ENCODE measurements at places on chromosomes 16 and 17. TPM values are rescaled to one million over a fixed set of nuclear protein-coding genes. Genes with fewer than 3 reads are reported as not detected.

GRCh38 chr16:50408001-50408561 is 39.3 kb upstream of the BRD7 start:
- DNase-seq = no peak

DNA sequence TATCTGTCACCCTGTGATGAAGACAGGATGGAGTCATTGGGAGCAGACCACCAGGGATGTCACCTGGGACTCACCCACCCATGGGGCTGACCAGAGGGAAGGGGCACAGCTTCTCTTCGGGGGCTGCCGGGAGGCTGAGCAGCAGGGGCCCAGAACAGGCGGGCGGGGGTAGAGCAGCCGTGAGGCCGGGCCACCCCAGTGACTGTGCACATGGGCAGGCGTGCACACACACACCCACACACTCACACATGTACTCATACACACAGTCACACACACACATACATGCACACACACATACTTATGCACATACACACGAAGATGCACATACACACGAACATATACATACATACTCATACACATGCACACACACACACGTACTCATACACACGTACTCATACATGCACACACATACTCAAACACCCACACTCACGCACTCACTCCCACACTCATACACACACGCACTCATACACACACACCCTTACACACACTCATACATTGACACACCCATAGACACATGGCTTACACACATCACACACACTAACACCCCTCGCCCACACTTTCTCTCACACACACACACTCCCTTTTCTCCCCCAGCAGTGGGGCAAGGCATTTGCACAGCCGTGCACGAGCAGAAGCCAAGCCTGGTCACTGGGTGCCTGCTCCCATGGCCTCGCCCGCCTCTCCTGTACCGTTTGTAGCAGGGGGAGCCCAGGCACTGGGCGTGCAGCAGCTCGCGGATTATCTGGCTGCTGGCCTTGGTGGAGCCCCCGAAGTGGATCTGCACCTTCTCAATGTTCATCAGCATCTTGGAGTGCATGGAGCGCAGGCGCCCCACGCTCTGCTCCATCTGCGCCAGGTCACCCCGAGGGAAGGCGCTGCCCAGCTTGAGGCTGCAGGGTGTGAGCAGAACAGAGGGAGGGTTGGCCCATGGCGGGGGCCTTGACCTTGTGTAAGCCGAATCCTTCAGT is 12.4 kb downstream of the UBALD2 start:
- DNase-seq = no peak

The TUBG2 gene
- 16.7 TPM for total RNA-seq

The CCDC47 gene
- 73.3 TPM for total RNA-seq
